Activated CD4-positive, alpha-beta T cell treated with anti-CD3 and anti-CD28 coated beads for 36 hours (primary cell): ENCODE measurements at places on chromosomes 16 and 17.

DNA sequence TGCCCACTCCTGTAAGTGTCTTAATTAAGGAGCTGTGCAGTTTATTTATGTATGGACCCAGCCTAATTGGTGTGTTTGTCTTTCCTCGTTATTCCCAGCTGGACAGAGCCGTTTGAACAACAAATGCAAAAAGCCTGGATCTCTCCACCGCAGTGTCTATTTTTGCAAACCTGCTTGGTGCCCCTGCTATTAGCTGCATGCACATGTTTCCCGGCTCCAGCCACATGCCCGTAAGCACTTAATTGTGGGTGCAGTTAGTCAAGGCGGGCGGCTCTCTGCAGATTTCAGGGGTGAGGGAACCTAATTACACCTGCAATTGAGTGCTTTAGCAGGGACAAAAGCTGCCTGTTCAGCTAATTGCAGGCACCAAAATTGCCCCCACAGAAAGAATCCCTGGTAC is 74.0 kb upstream of the GSE1 start:
- no peak for DNase-seq

DNA sequence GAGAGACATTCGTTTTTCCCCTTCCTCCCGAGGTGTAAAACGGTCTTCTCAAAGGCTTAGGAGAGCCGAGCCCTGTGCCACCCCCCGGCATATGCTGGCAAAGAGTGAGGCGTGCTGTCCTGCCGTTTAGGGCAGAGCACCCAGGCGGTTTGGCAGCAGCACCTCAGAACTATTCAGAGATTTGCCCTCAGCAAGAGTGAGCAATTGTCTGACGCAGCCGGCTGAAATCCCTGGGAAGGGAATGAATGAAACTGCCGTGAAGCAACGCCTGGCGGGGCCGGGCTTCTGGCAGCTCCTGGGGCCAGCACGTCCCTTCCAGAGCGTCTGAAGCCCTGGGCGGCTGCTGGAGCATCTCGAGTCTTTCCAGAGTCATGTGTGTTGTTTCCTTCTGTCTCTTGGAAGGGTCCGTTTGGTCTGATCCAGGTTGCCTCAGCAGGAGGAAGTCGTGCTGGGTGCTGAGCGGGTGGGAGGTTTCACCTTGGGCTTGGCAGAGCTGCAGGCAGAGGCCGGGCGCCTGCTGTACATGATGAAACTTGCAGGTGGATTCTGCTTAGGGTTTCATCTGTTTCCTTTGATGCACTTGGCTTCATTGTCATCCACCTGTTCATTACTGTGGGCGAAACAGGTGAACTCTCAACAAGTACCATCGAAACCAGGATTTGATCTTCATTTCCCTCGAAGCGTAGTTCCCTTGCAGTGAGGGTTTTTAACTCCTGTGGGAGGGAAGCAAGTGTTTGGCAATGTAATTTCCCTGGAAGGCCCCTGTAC is 35.4 kb downstream of the TBCD start:
- no peak for DNase-seq

DNA sequence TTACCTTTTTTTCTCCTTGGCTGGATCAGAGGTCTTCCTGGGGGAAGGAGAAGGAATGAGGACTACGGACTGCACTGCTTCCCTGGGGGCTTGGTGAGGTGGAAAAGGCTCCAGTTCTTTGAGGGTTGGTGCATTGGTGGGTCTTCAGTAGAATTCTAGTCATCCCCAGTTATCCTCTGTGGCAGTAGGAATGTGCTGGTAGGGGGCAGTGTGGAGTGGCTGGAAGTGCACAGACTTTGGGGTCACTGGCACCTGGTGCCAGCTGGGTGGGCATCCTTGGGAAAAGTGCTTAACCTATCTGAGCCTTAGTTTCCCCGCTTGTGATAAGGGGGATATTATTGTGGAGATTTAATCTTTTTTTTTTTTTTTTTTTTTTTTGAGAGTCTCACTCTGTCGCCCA is 6.3 kb downstream of the TAC4 start:
- no peak for DNase-seq

DNA sequence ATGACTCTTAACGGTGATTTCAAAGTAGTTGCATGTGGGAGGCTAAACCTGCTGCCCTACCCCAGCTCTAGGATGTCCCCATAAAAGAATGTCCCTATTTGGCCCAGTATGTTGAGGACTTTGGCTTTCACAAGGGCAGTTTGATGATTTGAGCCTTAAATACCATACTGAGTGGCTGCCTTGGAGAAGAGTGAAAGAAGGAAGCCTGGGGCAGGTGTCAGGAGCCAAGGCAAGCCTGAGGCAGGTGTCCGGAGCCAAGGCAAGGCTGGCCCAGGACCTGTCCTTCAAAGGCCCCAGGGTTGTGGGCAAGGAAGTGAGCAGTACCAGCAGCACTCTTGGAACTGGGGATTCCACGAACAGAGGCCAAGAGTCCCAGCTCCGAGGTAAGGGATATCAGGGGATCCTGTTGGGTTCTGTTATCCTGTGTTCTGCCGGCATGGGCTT is 18.6 kb downstream of the ST6GALNAC2 start:
- DNase-seq: no peak

- no peak for DNase-seq
Observed at GRCh38 chr16:22646948-22647556, 136.4 kb downstream of the NPIPB5 start.

- no peak for DNase-seq
Observed at GRCh38 chr16:84823484-84823883, 3.7 kb downstream of the CRISPLD2 start.

GRCh38 chr17:73595479-73595878 is 48.8 kb downstream of the SDK2 start:
- peak; percentile 70 for DNase-seq

- DNase-seq: no peak
Observed at GRCh38 chr16:66434619-66435430, 7.7 kb downstream of the BEAN1 start.

DNA sequence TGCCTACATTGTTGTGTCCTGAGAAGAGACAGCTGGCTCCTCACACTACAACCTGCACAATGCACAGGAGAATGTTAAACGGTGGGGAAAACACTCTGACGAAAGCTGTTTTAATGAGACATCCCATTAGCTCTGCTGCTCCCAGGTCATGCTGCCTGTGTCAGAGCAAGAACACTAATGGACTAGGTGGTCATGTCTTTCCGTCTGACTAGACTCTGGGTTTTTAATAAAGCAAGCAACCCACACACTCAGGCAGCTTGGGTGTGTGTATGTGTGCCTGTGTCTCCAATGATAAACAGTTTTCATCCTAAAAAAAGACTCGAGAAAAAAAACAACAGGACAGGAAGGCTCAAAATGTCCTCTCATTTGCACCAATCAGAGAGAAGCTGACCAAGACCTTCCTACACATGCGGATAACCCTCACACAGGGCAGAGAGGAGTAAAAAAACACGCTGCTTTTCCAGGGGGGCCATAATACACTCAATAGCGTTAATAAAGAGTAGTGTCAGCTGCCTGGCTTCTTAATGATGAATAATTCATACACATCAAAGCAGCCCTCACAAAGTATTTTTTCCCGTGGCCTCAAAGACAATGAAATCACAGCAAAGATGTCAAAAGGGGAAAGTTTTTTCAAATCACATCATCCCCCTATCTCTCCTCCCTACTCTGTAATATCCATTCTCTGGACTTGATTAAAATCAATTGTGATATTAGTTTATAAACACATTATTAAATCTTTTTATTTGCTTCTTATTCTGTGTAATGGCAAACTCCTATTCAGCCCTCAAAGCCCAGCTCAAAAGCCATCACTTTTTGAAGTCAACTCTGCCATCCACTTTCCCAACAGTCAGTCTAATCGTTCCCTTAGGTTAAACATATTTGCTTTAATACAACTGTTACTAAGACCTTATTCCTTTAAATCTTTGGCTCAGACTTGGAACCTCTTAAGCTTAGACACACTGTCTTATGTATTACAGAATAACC is 244.2 kb upstream of the CDH11 start:
- no peak for DNase-seq

DNA sequence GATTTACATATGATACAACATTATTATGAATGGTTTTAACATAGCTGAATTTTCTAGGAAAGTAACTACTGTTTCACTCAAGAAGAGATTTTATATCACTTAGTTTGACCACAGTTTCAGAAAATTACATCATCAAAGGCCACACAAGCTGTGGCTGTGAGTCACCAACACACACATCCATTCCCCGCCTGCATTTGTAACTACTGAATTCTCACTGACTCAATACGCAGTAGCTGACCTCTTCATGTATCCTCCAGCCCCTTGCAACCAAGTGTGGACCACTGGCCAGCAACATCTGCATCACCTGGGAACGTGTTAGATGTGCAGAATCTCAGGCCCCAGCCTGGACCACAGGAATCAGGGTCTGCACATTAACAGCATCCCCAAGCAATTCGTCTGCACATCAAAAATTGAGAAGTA is 197.6 kb downstream of the XYLT1 start:
- DNase-seq: peak; percentile 66

DNA sequence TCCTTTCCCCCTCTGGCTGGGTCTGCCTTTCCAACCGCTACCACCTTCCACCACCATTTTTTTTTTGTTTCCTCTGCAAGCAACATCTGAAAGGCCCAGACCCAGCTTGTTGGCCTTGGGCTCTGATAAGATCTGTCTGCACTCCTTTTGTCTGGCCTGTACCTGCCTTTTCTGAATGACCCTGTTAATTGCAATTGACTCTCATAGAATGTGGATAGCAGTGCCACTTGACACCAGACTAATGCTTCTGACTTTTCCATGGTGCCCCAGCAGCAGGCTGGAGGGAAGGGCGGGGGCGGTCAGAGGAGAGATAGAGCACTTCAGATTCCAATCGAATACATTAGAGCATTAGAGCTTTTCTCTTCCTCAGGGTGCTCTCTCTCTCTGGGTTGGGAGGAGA is 538.9 kb downstream of the WWOX start:
- DNase-seq: no peak

GRCh38 chr16:1977875-1978268 is 3.4 kb downstream of the NOXO1 start:
- DNase-seq: no peak

DNA sequence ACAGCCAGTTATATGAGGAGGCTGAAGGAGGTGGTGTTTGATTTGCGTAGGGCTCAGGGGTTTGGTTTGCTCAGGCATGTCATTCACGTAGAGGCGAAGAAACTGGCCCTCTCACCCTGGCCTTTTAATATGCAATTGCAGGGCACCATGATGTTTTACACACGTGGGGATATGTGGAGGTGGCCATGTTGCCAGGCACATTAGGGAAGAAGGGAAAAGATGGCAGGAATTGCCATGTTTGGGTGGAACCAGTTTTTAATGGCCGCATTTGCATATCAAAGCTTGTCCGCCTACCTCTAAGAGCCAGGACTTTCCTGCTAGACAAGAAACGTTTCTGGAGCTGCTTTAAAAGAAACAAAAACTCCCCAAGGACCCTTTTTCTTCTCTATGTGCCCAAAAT is 1483.7 kb upstream of the GOT2 start:
- DNase-seq: no peak

GRCh38 chr17:17203173-17203730 is 2.9 kb downstream of the PLD6 start:
- DNase-seq: no peak

DNA sequence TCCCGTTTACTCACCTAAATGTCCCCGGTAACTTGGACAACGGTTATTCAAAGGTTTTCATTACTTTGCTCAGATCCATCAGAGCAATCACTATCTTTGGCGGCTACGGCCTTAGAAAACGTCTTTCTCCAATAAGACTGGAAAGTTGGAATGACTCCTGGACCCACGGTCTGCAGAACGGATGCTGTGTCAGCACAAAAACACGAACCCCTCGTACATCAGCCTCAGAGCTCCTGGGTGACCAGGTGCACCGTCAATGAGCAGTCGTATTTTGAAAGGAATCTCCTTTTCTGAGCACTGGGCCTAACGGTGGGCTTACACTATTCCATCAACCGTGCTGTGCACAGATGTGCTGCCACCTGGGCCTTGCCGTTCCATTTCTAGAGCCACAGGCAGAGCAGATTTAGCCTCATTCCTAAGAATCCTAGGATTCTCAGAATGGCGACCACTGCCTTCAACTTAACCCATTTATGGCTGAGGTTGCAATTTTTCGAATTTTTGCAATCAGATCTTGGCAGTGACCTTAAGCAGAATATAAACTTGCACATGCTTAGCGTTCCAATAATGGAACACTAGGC is 110.8 kb upstream of the ZNF750 start:
- DNase-seq: no peak
